SIG-M5 (cell line): ENCODE measurements at places on chromosomes 4 and X.

DNA sequence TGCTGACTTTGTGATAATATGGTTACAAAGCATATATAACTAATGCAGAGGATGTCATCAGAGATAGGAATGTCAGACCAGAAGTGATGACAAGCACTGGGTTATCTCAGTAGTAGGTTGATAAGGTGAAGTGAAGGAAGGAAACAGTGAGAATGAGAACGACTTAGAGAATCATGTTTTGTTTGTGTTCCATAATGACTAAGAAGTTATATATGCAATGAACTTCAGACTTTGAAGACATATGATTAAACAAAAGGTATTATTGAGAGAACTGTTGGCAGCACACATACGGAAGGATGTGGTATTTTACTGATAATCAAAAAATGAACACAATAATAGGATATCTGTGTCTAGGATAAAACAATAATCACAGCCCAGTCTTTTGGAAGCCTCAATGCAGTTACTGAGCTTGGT is 18.3 kb upstream of the HHIP start:
- no peak for DNase-seq

DNA sequence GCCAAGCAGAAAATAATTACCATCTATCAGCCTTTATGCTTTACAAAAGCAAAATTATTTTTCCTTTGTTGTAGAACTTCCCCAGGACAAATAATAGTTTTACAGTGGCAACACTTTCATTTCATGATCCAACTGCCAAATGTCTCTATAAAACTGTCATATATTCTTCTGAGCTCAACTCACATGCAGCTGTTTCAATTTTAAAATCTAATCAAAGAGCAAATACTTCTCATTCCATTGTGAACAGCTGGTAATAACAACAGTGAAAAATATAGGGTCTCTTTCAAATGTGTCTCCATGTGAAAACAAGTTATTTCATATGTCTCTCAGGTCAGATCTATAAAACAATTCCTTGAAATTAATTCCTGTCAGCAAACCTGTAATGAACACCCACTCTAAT is 270.6 kb upstream of the SLC7A11 start:
- DNase-seq = no peak

- no peak for DNase-seq
These were observed 449 bp downstream of the FBXL5 start for GRCh38 chr4:15654593-15655222.

DNA sequence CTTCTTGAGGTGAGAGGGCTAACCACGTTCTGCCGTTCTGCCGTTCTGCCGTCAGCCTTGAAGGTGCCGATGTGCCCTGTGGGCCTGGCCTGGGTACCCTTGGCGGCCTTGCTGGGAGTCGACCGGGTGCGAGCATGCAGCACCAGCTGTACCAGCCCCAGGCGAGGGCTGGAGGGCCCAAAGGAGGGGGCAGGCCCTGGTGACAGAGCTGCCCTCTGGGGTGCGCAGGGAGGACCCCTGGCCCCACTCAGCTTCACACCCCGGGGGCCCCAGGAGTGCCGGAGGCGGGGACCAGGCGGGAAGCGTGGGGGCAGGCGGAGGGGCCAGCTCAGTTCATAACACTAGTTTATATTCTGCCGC is 22.1 kb downstream of the UVSSA start:
- no peak for DNase-seq

DNA sequence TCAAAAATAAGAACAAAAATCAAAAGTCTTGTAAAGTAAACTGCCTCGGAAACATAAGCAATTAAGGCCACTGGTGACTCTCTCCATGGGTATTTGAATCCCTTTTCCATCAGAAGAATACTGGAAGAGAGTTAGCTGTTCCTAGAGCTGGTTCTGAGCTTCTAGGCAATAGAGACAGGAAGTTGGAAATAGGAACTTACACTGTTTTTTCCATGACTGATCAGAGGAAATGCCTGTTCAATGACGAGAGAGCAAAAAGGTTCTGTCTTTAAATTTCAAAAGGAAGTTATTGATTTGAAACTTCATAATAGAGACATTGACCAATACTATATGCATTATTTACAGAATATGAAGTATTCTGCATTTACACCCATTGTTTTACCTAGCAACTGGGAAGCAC is 503.5 kb upstream of the ARX start:
- no peak for DNase-seq
